ENCODE measurements at places on chromosomes 11 and 22.

GRCh38 chr11:125407046-125407445 lies 89.0 kb downstream of the FEZ1 start:
- no peak for DNase-seq

DNA sequence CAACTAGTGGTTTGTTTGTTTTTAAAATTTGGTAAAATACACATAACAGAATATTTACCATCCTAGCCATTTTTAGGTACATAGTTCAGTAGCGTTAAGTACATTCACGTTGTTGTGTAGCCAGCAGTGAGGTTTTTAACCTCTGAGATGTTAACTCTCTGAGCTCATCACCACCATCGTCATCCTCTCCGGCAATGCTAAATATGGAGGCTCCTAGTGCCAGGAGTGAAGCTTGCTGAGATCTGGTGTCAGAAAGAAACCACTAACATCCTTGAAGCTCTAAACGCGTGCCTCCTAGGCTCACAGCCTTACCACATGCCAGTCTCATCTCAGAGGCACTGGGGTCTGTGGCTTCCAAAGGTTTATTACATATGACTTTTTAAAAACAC lies 330.2 kb upstream of the B3GAT1 start:
- no peak for DNase-seq

- no peak for DNase-seq
Observed at GRCh38 chr11:797296-798092, 587 bp downstream of the SLC25A22 start.

DNA sequence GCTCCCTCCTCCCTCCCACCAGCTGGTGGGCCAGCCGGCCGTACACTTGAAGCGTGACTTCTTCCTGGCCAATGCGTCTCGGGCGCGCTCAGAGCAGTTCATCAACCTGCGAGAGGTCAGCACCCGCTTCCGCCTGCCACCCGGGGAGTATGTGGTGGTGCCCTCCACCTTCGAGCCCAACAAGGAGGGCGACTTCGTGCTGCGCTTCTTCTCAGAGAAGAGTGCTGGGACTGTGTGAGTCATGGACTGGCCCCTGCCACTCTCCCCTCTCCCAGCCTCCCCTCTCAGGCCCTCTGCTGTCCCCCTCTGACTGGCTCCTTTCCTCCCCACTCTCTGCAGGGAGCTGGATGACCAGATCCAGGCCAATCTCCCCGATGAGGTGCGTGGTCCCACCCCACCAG lies 24.7 kb downstream of the CAPN1 start:
- no peak for DNase-seq

- DNase-seq = no peak
Observed at GRCh38 chr11:65891219-65892136, 1.0 kb downstream of the CCDC85B start.

DNA sequence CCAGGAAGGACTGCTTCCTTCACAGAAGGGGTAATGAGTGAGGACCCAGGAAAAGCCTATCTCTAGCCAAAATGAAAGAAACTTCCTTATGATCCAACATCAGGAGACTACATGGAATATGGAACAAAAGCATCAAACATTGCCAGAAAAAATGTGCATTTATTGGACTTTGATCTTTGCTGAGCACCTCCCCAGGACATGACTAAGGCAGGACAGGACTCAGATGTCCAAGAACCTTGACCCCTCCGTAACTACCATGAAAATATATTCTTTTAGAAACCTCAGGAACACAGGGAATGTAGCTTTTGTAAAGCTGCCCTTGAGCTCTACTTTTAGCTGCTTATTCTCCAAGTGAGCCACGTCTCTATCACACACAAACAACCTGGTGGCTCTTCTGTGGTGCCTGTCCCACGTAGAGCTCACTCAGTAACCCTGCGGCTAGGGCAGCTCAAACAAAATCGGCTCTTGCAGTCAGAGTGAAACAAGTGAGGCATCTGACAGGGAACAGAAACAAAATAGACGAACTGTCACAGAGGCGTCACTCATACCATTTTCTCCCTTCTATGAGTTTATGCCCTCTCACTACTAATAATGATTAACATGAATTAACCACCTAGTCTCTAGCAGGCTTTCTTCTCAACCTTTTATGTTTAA lies 471.5 kb upstream of the API5 start:
- no peak for DNase-seq

DNA sequence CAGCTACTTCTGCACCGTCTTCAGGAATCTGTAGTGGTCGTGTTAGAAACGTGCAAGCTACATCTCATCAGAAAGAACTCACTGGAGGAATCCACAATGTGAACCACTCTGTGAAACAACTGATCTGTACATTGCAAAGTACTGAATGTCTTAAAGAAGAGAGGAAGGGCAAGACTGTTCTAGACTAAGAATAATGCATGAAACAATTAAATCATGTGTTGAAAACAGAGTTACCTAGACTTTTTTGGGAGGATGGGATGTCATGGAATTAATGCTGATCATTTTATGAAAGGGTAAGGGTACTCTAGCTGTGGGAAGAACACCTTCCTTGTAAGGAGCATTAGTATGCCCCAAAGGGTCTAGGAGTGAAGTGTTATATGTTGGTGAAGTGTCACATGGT lies 60.6 kb upstream of the YPEL1 start:
- no peak for DNase-seq

- DNase-seq = no peak
Observed at GRCh38 chr11:57604296-57605027, 7.0 kb downstream of the SERPING1 start.

DNA sequence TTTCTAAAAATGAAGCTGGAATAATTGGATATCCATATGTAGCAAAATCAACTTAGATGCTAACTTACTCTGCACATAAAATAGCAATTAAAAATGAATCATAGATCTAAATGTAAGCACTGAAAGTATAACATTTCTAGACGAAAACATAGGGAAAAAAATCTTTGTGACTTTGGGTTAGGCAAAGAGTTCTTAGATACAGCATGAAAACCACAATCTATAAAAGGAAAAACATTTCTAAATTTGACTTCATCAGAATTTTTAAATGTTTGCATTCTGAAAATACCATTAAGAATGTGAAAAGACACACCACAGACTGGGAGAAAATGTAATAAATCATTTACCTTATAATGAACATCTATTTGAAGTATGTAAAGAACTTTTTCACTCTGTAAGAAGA lies 128.8 kb downstream of the APIP start:
- DNase-seq = no peak

DNA sequence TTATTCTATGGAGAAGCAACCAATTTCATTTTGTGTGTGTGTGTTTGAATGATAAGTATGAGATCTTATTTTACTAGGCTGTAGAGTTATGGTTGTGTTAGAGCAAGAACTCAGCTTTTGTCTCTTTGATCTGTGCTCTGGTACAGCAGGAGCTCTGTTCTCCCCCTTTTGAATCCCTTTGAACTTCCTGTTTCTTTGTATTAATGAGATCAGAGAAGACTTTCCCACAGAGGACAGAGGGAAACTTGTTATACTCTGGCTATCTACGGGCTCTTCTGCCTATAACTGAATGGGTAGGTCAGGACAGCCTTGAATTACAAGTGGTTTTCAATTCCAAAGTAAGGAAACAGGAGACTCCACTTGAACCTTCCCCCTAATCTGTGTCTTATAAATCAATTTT lies 1015.0 kb upstream of the RAG2 start:
- no peak for DNase-seq

DNA sequence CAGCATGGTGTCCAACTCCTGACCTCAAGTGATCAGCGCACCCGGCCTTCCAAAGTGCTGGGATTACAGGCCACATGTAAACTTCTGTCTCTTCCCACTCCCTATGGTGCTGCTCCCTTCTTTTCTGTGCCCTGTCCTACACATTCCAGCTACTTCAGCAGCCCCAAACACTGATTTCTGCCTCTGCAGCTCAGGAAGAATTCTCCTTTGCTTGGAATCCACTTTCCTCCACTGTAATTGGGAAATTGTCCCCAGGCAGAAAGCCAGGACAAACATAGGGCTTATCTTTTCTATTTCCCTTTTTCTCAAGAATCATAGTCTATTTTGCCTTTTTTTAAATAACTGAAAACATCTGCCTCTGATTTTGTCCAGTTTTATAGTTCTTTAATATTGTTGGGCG lies 21.3 kb upstream of the DRG1 start:
- DNase-seq = no peak

DNA sequence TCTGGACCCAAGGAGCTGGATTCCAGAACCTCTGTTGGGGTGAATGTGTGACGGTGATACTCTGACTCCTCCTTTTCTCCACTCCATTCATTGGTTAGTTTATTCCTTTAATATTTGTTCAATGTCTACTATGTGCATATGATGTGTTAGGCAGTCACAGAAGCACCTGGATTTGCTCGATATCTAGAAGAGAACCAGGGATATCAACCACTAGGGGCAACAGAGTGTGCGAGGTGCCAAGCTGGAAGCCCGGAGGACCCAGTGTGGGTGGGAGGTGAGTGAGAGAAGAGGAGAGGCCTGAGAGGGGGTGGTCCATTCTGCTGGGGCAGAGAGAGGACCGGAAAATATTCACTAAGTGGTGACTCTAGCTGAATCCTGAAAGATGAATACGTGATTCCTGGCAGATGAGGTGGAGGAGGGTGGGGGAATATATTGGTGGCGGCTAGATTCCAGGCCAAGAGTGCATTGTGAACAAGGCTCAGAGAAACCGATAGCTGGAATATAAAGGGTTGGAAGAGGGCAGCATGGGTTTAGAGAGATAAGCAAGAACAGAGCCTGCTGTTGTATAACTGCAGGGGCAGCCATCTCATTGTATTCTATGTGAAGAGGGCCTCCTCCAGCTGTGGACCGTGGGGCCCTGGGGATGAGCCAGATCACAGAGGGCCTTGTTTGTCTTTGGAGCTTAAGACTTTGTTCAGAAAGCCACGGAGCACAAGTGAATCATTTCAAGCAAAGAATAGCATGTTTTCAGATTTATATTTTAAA lies 6.9 kb upstream of the TIMP3 start:
- no peak for DNase-seq

DNA sequence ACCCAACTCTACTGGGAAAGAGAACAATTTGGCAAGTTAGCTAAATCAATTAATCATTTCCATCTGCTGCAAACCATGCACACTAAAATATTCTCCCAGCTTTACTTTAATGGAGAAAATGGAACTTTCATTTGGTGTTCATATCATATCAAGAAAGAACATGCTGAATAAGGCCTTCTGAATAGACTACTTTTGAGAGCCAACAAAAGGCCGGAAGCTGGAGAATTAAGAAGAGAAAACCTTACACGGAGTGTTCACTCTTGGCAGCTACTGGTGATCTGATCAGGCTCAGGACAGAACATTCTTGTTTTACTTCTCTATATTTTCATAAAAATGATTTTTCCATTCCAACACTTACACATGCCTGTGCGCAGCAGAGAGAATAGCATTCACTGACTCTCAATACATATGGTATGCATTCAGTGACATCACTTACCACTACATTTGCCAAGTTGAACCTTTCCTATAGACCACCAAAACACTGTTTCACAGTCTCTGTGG lies 165.3 kb downstream of the TTC28 start:
- DNase-seq = no peak

- no peak for DNase-seq
Observed at GRCh38 chr11:73972187-73972586, 10.5 kb downstream of the UCP2 start.

- no peak for DNase-seq
Observed at GRCh38 chr11:36214976-36215692, 74.1 kb downstream of the COMMD9 start.

DNA sequence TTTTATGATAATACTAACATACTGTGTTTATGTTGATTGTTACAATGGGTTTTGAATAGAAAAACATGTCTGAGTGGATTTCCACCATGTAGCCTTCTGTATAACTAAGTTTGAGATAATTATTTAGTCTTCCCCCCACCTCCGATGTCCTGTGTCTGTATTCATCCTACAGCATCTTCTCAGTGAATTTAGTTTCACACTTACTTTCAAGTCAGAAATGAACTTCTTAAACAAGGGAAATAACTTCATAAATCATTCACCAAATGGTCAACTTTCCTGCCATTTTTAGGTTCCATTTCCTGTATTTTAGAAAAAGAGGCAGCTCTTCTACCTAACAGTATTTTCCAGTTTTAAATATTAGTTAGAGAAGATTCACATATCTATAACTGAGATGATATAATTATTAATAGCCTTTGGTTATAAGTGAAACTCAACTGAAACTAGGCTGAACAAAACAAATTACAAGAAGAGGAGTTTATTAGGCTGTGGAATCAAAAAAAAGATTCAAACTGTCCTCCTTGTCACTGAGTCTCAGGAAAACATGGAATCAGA lies 3.5 kb downstream of the OR51B5 start:
- no peak for DNase-seq

DNA sequence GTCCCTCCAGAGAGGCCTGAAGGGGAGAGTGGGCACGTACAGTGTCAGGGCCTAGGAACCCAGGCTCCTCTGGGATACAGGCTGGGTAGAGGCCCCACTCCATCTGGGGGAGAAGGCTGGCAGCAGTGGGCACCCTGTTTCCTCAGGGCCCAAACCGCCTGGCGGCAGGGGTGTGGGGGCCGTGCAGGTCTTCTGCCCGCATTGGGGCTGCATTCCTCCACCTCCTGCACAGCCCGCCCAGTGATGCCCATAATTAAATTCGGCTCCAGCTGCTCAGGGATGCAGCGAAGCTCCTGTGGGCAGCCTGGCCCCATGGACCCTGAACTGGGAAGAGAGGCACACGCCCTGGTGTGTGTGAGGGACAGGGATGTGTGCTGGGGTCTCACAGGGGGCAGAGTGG lies 35.4 kb downstream of the KCNQ1OT1 start:
- no peak for DNase-seq

DNA sequence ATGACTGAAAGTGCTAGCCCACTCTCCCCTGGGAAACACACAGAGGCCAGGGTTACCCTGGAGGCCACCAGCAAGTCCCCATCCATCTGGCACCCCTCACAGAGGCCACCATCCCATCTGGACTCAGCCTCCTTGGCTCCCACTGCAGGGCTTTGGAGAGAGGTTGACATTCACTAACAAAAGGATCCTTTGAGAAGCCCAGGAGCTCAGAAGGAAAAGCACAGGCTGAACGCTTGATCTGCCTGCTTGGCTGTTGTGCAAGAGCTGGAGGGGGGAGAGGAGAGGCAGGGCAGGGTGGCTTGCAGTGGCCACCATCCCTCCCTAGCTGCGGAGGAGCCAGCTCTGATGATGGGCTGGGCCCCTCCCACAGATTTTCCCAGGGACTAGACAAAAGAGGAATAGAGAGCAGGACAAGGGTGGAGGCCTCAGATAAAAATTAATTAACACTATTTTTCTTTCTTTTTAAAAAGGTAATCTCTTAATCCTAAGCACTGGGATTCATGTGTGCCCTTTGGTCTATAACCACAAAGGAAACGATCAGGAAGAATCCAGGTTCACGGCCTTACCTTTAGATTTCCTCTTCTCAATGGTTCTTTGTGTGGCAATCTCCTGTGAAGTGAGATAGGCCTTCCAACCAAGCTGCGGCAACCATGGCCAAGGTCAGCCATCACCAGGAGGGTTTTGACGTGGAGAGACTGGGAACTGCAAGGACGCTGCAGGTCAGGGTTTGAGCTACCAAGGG lies 154.7 kb downstream of the BARX2 start:
- DNase-seq = no peak

Measured in GOT3 (cell line).